ENCODE measurements at places on chromosomes 7 and 10.

GRCh38 chr7:106968160-106968559 is 76.3 kb upstream of the PRKAR2B start:
- DNase-seq = no peak

DNA sequence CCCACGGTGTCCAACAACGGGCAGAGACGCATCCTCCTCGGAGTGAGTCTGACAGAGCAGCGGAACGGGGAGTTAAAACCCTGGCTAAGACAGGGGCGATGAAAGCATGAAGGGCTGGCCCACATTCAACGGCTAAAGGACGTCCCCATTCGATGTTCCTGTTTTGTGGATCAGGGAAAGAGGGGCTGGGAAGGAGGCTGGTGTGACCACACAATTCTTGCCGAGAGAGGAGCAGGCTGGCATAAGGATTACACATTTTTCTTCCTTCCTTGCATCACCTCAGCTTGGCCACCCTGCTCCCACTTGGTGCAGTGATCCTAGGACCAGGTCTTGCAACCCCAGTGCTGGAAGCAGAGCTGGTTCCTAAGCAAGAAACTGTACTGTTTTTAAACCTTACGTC is 67.7 kb downstream of the GNA12 start:
- DNase-seq = no peak

DNA sequence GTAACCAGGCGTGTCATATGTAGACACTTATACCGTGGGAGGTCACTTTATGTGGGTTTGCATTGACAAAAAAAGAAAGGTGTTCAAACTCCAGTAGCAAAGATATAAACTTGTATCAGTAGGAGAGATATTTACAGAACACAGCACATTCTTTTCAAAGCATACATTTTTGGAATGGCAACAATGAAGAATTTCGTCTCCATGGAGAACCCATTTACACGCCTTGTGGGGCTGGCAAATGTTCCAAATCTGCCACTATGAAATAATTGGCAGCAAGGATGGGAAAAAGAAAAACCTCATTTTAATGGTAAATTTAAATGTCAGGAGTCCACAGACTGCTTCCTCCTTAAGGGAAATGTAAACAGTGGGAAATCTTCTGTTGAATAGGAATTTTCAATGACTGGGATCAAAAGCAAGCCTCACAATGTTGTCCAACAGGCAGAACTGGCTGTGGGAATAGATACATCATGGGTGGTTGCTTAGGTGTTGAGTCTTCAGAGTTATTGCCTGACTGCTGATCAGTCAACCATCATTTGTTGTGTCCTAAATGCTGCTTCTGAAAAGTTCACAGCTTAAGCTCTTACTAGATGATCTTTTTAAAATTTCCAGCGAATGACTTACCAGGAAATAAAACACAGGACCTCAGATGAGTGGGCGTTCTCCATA is 256.6 kb upstream of the SEMA3C start:
- no peak for DNase-seq

DNA sequence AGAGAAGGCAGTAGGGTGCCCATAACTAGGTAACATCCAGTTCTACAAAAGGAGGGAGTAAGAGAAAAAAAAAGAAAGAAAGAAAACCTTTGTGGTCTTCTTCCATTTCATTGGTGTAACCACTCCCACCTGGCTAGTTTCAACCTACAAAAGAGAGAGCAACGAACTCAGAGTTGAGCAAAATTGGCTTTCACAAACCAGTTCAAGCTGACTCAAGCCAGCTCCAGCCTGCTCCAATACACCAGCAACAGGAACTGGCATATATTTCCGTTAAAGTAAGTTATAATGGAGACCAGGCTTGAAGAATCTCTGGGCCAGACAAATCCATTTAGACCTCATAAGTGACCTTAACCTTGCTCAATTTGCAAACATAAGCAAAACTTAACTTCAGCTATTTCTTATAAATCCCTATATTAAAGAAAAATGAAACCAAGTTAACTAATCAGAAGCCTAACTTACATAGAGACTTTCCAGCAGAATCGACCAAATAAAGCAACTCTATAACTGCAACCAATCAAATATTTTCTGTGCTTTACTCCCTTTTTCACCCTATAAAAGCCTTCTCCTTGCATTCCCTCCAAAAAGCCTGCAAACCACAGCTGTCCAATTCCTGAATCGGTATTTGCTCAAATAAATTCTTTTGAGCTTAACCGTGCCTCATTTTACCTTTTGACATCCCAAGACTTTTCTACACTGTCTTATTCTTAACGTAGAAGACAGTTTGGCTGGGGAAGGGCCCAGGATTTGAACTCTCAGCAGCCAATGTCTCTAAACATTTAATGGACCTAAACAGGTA is 10.1 kb downstream of the ANKRD22 start:
- DNase-seq = no peak

- DNase-seq = no peak
These were observed 5.1 kb downstream of the PRLHR start for GRCh38 chr10:118590334-118590733.

DNA sequence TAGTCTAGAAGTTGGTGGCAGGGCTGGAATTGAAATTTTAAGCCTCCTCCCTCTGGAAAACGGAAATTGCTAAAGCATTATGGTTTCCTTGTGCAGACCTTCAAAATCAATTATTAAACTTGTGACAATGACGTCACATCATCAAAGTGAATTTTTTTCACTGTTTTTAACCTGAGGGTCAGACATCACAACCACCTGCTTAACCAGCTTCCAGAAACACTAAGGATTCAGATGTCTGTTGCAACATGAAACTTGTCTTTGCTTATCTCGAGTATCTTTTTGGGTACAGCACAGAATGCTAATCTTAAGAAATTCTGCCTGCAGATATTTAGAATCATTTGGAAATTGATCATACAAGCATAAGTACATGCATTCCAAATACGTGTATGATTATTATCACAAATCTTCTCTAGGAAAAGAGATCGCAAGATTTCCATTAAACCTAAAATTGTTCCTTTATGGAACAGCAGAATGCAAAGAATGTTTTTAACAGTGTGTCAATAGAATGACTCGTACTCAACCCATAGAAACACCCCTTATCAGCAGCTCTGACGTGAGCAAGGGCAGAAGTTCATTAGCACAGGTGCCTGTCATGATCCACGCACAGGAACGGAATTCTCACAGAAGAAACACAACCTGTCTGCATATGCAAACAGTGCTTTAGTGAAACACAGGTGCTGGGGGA is 4.1 kb upstream of the GTPBP4 start:
- DNase-seq = no peak

DNA sequence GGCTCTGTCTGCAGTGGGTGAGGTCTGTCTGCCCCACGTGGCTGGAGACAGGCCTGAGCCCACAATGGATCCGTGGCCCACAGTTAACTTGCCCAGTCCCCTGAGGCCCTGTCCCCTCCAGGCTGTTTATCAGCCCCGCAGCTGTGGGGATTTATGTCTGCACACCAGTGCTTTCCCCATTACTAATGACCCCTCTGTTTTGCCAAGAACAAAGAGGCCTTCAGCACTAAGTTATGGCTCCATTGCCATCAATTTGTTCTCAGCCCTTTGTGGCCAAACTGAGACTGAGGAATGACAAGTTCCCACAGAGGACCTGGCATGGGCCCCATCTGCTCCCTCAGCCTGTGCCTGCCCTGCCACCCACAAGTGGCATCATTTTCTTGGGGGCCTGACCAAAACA is 138.2 kb downstream of the C10orf105 start:
- DNase-seq = no peak

DNA sequence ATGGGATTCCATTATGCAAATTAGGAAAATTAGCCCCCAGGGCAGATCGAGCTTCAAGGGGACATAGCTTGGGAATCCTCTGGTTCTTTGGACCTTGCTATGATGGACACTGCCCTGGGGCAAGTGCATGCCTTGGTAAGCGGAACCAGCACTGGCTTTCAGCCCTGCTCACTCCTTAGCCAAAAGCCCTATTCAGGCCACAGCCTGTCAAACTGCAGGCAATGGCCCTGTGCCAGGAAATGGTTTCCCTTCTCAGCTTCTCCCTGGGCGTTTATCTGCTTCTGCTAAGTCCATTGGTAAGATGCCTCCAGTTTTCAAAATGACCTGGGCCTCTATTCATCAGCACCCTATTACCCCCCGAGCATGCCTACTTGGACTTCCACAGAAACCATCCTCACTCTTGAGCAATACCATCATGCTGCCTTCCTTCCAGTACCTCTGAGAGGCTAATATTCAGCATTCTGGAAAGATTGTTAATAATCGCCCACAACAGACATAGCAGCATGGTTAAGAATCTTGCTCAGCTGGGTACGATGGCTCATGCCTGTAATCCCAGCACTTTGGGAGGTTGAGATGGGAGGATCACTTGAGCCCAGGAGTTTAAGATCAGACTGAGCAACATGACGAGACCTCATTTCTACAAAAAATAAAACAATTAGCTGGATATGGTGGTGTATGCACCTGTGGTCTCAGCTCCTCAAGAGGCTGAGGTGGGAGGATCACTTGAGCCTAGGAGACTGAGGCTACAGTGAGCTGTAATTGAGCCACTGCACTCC is 918.6 kb upstream of the AUTS2 start:
- no peak for DNase-seq

GRCh38 chr10:78420946-78421735 is 387.5 kb downstream of the RPS24 start:
- DNase-seq = no peak

DNA sequence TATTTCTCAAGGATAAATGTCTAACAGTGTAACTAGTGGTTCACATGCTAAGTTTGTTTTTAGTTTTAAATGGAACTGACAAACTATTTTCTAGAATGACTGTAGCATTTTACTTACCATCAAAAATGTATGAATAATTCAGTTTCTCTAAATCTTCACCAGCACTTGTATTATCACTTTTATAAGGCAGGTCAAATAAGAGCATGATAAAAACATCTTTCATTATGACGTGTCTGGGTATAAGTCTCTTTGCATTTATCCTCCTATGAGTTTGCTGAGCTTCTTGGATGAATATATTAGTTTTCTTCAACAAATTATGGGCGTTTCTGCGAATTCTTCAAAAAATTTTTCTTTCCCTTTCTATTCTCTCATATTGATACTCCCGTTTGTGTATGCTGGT is 19.9 kb downstream of the ZNF33B start:
- no peak for DNase-seq

DNA sequence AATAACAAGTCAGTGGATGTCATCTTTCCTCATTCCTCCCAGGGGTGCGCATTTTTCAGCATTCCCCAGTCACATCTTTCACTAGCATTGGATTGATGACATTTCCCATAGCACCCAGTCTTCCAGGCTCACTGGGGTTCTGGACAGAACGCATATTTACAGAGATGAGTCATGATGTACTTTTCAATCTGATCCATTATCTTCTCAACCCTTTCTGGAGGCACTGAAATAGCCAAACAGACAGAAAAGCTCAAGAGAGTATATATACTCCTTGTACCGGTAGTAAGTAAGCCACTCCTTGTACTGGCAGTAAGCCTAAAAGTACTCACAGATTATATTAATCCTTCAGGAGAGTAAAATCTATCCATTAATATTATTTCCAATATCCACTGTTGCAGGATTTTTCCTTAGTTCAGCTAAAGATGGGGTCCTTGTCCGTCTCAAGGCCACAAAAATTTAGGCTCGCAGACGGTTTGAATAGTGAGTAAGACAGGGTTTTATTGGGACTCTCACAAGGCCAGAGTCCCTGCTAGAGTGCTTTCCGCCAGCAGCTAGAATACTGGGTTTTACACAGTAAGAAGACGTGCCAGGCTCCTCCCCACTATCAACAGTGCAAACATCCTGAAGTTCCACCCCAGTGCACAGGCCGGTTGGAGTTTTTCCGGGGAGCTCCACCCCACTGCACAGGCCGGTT is 60.8 kb downstream of the MDH2 start:
- no peak for DNase-seq

DNA sequence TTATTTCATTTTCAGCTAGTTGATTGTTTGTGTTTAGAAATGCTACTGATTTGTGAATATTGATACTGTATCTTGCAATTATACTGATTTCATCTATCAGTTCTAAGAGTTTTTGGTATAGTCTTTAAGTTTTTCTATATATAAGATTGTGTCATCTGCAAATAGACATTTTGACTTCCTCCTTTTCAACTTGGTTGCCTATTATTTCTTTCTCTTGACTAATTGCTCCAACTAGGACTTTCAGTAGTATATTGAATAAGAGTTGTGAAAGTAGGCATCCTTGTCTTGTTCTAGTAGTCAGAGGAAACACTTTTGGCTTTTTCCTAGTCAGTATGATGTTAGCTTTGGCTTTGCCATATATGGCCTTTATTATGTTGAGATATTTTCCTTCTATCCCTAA is 20.4 kb downstream of the PHTF2 start:
- DNase-seq = no peak

- no peak for DNase-seq
These were observed 12.0 kb upstream of the AOAH start for GRCh38 chr7:36736090-36736898.

DNA sequence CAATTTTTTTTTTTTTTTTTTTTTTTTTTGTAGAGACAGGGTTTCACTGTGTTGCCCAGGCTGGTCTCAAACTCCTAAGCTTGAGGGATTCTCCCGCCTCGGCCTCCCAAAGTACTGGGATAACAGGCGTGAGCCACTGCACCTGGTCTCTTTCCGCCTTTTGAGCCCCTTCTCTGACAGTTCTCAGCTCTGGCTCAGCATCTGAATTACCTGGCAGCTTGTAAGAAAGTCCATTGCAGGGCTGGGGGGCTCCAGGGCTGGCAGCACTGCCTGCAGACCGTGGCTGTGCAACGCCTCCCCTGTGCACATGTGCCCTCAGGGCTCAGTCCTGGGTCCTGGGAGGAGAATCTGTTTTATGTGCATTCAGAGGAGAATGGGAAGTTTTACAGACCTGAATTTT is 37.6 kb downstream of the VWA2 start:
- no peak for DNase-seq

DNA sequence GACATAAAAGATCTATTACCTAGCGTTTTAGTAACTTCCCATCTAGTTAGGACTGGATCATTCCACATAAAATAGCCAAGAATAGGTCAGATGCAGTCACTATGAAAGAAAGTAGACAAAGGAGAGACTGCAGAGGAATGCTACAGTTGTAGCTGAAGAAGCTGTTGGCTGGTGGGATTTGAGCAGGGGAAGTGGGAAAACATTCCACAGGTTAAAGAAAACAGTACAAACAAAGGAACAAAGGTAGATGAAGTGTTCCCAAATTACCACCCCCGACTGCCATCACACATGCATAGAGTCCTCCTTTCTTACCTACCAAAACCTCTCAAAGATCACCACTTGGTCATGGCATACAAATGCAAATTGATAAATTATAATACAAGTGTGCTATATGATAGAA is 41.8 kb downstream of the DLD start:
- no peak for DNase-seq

- DNase-seq = no peak
These were observed 18.8 kb upstream of the TBC1D12 start for GRCh38 chr10:94383530-94383929.

DNA sequence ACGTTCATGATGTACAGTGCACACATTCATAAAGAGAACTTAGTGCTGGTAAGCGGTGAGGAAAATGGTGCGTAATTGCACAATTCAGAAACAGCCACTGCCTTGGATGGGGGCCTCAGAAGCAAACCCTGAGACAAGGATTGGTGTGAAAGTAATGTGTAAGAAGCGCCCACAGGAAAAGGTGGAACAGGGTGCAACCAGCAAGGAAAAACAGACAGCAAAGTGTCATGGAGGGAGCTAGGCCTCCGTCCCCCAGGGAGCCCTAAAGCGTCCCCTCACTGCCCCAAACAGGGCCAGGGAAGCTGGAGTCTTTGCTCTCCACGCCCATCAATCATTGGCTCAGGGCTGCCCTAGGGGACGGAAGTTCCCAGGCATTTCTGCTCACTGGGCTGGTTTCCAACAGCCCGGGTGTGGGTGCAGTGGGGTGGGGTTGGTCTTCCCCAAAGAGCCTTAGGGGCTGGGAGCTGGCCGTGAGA is 9.6 kb upstream of the C10orf105 start:
- DNase-seq = no peak
